Esophagus muscularis mucosa (tissue), 4 donors: ENCODE measurements at places on chromosomes 6 and 20. TPM values are rescaled to one million over a fixed set of nuclear protein-coding genes. Genes with fewer than 3 reads are reported as not detected.

The PABPC1L gene
- total RNA-seq: 2.1 TPM

The TP53TG5 gene
- total RNA-seq: 2.1 TPM

The PRSS16 gene
- not detected for total RNA-seq

The MYLK4 gene
- total RNA-seq: 0.34 TPM

The ASIP gene
- not detected for total RNA-seq

The TNF gene
- total RNA-seq: not detected

The VARS2 gene
- total RNA-seq: 6.6 TPM

The ELOVL2 gene
- 0.50 TPM for total RNA-seq

The NHLRC1 gene
- 0.83 TPM for total RNA-seq

The KIF6 gene
- total RNA-seq: 1.2 TPM

The BPIFB3 gene
- not detected for total RNA-seq

The REM1 gene
- total RNA-seq: 5.8 TPM

The CLIC5 gene
- 6.3 TPM for total RNA-seq

The EPPIN gene
- not detected for total RNA-seq

The CGA gene
- total RNA-seq: not detected

The GSTA1 gene
- total RNA-seq: not detected

The SALL4 gene
- not detected for total RNA-seq

The KCNK15 gene
- 3.6 TPM for total RNA-seq

The PNISR gene
- total RNA-seq: 54.0 TPM

The C20orf141 gene
- not detected for total RNA-seq

The NFYA gene
- total RNA-seq: 10.8 TPM

The DYNLT1 gene
- total RNA-seq: 147 TPM

The XKR7 gene
- total RNA-seq: not detected

The COL10A1 gene
- not detected for total RNA-seq

The MATN4 gene
- total RNA-seq: not detected

The TFAP2C gene
- total RNA-seq: 2.5 TPM

The FAM184A gene
- total RNA-seq: 9.9 TPM

The IL17A gene
- not detected for total RNA-seq

The TPX2 gene
- total RNA-seq: 0.26 TPM

The TMEM151B gene
- 0.50 TPM for total RNA-seq

The APCDD1L gene
- total RNA-seq: 0.58 TPM
